Liver (tissue), 10 donors: ENCODE measurements at places on chromosomes 4 and X.

GRCh38 chr4:75069493-75070074 is 136.7 kb downstream of the PARM1 start:
- DNase-seq = no peak

DNA sequence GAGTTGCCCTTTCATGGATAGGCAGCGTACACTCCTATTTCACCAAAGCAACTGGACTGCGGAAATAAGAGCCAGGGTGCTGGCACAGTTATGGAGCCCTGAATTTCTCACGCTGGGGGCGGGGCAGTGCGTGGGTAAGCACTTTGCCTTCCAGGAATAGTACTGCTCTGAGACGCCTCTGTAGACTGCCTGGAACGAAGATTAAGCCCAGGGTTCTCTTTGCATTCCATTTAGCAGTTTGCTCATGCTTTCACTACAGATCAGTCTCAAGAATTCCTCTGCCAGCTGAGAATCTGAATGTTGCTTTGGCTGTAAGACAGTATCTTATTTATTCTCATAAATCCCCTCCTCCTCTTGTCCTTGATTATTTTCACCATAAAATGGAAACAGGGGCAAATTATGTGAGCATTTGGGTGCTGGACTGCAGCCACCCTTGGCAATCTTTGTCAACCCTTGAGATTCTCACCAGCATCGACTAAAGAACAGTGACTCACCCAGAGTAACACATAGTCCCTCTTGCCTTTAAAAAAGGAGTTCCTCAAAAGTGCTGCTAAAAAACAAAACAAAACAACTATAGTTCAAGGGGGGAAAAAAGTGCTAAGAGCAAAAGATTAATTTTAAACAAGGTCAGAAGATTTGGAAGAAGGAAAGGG is 88.9 kb upstream of the CITED1 start:
- DNase-seq = no peak

GRCh38 chrX:18607966-18608365 is 63.9 kb downstream of the RS1 start:
- DNase-seq = no peak

- no peak for DNase-seq
These were observed 148.5 kb downstream of the DHRSX start for GRCh38 chrX:2351999-2352995.

DNA sequence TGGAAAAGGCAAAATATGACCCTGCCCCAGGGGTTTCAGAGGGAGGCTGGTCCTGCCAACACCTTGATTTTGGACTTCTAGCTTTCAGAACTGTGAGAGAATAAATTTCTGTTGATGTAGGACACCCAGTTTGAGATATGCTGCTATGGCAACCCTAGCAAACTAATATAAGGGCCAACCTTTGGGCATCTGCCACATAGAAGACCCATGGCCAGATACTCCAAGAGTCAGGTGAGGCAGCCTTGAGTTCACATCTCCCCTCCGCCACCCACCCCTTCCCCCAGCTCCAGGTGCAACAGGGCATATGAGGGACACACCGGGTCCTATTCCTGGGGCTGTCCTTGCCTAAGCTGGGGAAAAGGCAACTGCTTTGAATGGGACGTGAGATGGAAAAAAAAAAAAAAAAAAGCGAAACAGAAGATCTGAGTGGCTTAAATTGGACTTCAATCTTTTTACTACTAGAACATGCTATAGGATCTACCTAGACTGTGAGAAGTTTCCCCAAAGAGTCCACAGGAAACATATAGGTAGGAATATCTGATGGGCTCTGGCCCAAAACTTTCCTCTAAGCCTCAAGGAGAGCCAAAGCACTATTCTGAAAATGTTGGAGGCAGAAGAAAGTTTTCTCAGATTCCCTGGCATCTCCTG is 56.5 kb upstream of the PROM1 start:
- DNase-seq = no peak

GRCh38 chr4:15188605-15189539 is 186.6 kb downstream of the CPEB2 start:
- DNase-seq = no peak

DNA sequence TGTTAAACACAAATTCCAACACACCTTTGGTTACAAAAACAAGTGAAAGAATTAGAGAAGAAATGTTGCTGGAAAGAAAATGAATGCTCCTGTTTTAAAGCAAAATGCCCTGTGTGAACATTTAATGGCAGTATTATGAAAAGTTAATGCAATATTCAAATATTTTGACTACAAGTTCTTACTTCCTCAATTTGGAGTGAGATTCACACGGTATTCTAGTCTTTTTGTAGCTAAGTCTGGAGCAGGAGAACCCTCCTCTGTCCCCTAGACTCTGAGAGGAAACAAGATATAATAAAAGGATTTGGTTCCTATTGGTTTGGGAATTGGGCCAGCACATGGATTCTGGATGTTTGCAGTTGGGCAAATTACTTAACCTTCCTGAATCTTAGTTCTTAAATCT is 12.7 kb downstream of the MAD2L1 start:
- DNase-seq = no peak

GRCh38 chr4:94351319-94351718 is 8.7 kb upstream of the HPGDS start:
- DNase-seq = no peak

GRCh38 chr4:40165916-40166315 is 30.9 kb upstream of the RHOH start:
- no peak for DNase-seq

DNA sequence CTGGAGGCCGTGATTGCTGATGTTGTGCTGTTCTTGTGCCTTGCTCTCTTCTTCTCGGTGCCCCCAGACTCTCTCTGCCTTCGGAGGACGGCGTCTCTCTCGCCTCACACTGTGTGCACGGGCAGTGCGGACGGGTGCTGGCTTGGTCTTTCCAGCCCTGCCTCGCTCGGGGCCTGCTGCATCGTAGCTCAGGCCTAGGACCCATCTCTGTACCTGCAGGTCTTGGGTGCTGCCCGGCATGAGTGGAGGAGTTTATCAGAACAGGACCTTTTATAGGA is 18.2 kb downstream of the RGS12 start:
- no peak for DNase-seq

DNA sequence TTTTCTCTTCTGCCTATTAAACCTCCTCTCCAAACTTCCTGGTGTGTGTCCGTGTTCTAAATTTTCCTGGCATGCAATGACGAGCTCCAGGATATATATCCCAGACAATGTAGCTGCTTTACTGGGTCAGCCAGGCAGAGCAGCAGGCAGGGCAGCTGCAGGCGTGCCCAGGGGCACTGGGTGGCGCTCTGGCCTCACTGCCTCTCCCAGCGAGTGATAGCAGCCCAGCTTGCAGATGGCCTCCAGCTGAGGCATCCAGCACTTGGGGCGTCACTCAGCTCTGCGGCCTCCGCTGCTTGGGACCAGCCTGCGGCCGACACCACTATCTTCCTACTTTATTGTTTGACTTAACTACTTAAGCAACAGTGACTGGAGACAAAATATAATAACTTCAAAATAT is 23.0 kb upstream of the UBA6 start:
- no peak for DNase-seq

GRCh38 chr4:99640676-99641075 is 17.0 kb downstream of the C4orf54 start:
- DNase-seq = no peak

GRCh38 chr4:2850966-2851798 is 7.5 kb downstream of the ADD1 start:
- DNase-seq = no peak

GRCh38 chr4:52369649-52370048 is 289.5 kb downstream of the USP46 start:
- no peak for DNase-seq

GRCh38 chrX:84956304-84956703 is 47.4 kb upstream of the APOOL start:
- DNase-seq = no peak

- DNase-seq = no peak
These were observed 158.3 kb upstream of the TAPT1 start for GRCh38 chr4:16384576-16384975.

DNA sequence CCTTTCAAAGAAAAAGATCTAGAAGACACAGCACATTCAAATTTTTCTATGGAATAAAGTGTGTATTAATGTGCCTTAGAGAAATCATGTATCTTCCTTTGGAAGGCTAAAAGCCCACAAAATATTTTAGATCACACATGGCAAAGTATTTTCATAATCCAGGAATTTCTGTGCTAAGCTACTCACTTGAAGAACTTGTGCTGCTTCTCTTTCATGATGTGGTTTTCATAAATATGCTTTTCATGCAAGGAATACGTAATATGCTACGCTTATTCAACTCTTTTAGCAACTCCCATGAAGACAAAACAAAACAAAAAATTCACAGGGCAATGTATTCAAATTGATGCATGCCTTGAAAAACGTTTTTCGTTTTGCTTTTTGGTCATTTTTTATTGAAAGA is 125.6 kb downstream of the ARHGAP24 start:
- no peak for DNase-seq

DNA sequence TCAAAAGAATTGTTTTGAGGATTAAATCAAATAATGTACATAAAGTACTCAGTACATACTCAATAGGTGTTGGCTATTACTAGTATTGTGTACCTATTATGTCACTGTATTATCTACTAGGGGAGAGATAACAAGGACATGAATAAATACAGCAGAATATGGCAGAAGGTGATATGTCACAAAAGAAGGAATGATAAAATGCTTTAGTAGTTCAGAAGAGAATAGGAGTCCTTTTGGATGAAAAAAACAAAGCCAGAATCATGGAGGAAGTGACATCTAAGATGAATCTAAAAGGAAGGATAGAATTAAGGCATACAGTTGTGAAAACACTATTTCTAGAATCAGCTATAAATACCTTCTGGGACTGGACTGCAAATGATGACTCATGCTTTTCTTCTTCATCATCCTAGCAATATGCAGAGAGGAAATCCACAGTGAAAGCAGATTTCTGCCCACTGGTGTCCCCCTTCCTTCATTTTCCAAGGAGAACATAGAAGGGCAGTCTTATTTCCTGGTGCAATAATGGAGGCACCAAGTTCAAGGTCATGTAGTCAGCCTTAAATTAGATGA is 98.7 kb downstream of the GLUD2 start:
- no peak for DNase-seq
